ENCODE measurements at places on chromosomes 7 and 10. TPM values are rescaled to one million over a fixed set of nuclear protein-coding genes. Genes with fewer than 3 reads are reported as not detected.

- peaks cover 7% of the 10 kb centered on the region for H3K4me1 ChIP-seq
- no peak for DNase-seq
- no peaks in the 10 kb centered on the region for H3K27me3 ChIP-seq
Measured at GRCh38 chr10:33790521-33791271, 456.2 kb upstream of the NRP1 start.

DNA sequence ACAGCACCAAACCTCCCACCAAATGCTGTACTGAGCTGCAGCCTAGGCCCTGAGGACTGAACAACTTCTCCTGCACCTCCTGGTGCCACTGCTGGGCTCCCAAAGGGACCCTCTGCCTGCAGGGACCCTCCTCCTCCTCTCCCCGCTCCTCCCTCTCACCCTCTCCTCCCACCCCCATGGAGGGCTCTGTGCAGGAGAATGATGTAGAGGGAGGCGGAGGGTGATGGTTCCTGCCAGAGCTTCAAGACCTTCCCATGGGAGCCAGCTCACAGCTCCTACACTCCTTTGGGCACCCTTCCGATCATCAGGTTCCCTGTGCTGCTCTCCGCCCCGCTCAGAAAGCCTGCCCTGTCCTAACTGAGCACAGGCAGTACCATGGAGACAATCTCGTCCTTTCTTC is 97.7 kb downstream of the PRKAG2 start:
- H3K27me3 ChIP-seq, result no peaks in the 10 kb centered on the region
- no peak for DNase-seq
- H3K36me3 ChIP-seq, result no peaks in the 10 kb centered on the region
- no peak overlapping the region for H3K27ac ChIP-seq
- no peak overlapping the region for H3K4me3 ChIP-seq
- H3K4me1 ChIP-seq, result peaks cover 6% of the 10 kb centered on the region

GRCh38 chr7:73482746-73483145 is 39.3 kb downstream of the BAZ1B start:
- no peak for DNase-seq
- no peak overlapping the region for H3K4me3 ChIP-seq
- H3K27ac ChIP-seq, result no peak overlapping the region
- H3K36me3 ChIP-seq, result peaks cover 71% of the 10 kb centered on the region
- H3K4me1 ChIP-seq, result no peaks in the 10 kb centered on the region

- H3K27me3 ChIP-seq, result no peaks in the 10 kb centered on the region
- H3K27ac ChIP-seq, result no peak overlapping the region
- H3K4me3 ChIP-seq, result no peak overlapping the region
- peaks cover 6% of the 10 kb centered on the region for H3K4me1 ChIP-seq
- H3K36me3 ChIP-seq, result peaks cover 68% of the 10 kb centered on the region
Measured at GRCh38 chr7:130878785-130879184, 144.8 kb upstream of the KLF14 start.

SIRT1 gene
- total RNA-seq, result 29.0 TPM

All from Karpas-422 (cell line).